ENCODE measurements at places on chromosomes 5 and 9.

DNA sequence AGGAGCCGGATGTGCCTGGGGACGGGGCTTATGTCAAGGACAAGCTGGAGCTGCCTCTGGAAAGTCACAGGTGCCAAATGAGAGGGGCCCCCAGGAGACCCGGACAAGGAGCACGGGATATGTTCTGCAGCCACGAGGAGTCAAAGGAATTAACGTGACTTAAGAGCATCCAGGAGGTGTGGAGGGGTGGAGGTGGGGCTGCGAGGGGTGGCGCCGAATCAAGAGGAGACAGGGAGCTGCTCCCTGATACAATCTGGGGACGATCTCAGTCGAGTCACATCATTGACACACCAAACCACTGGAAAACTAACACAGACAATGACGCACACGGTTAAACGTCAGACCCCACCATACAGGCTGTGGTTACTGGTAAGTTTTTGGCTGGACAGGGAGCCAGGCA, 10.4 kb downstream of the CCDC127 start:
- DNase-seq: no peak

DNA sequence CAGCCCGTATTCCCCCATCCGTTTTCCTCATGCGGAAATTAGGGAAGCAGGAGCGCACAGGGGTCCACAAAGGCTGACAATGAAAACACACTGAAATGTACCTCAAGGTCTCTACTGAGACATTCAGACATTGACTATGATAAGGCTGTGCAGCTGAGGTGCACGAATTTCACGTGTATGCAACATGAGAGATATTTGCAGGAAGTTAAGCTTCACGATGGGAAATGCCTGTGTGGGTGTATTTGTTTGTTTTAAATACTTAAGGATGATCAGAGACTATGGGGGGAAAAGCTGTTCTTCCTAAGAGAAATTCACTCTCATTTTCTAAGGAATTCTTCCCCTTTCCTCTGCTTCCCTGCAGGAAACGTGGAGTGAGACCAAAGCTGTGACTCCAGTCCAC, 2.6 kb upstream of the SPATA31E1 start:
- no peak for DNase-seq

DNA sequence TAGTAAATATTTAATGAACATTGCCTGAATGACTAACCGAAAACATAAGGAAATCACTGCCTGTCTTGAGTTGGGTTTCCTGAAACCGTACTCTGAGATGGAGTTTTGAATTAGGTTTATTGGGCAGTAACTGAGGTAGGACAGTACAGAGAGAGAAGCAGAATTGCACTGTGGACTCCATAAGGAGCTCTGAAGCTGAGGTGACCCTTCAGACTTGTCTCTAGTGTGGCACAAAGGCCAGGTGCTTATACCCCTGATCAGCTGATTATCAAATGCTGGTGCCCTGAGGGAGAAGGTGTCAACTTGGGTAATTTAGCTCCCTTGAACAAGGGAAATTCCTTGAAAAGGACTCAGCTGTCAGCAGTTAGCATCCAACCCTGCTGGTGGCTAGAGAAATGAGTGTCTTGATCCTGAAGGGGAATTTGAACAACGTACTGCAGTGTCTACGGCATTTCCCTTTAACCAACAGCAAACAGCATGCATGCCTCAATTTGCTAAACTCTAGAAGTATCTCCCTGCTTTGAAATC, 135.0 kb upstream of the SMARCA2 start:
- no peak for DNase-seq

GRCh38 chr5:121366515-121366914, 485.2 kb upstream of the FTMT start:
- peak; percentile 76 for DNase-seq

- DNase-seq: peak; percentile 68
These were observed 208.4 kb upstream of the PPP1R2B start for GRCh38 chr5:156641686-156642085.

GRCh38 chr9:115158661-115159481, 40.9 kb upstream of the TNC start:
- peak; percentile 68 for DNase-seq

DNA sequence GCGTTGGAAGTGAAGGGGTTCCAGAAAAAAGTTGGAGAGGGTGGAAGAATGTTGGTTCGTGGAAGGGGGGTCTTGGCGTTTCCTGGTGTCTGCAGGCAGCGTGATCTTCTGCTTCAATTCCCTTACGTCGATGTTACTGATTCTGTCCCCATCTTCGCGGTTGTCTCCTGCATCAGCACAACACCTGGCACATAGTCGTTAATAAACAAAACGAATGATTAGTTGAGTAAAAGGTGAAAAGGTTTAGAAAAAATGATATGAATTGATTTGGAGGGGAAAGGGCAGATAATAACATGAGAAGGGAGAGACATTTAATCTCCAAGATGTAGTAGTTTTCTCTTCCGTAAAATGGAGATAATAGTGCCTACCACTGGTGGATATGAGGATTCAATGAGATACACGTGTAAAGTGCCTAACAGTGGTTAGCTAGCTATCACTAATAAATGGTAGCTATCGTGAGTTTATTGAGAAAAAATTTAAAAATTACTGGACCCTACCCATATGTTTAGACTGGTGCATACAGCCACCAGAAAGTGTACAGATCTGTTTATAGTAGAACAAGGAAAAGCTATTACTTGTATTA, 556 bp downstream of the MTREX start:
- DNase-seq: no peak

GRCh38 chr9:118395415-118395814, 691.2 kb downstream of the TLR4 start:
- no peak for DNase-seq

DNA sequence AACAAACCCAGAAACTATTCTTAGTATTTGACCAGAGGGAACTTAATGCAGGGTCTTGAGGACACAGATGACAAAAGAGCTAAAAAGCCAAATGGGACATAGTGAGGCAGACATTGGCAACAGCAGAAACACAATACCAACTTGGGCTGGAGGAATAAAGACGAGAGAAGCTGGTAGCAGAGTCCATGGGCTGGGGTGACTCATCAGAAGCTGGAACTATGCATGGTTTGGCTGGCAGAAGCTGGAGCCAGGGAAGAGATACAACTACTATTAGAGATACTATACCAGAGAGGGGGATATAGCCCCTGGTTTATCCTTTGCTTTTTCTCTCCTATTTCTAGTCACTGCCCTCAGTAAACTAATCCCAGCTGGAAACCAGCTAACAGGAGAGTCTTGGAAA, 29.2 kb upstream of the DPYSL3 start:
- peak; percentile 40 for DNase-seq

GRCh38 chr9:121681404-121681803, 30.0 kb downstream of the DAB2IP start:
- DNase-seq: no peak

GRCh38 chr5:169567079-169567478, 16.5 kb upstream of the SPDL1 start:
- peak; percentile 47 for DNase-seq

GRCh38 chr9:92770360-92770995, 5.8 kb upstream of the BICD2 start:
- no peak for DNase-seq

GRCh38 chr9:93132287-93132927, 1.6 kb downstream of the NINJ1 start:
- no peak for DNase-seq

DNA sequence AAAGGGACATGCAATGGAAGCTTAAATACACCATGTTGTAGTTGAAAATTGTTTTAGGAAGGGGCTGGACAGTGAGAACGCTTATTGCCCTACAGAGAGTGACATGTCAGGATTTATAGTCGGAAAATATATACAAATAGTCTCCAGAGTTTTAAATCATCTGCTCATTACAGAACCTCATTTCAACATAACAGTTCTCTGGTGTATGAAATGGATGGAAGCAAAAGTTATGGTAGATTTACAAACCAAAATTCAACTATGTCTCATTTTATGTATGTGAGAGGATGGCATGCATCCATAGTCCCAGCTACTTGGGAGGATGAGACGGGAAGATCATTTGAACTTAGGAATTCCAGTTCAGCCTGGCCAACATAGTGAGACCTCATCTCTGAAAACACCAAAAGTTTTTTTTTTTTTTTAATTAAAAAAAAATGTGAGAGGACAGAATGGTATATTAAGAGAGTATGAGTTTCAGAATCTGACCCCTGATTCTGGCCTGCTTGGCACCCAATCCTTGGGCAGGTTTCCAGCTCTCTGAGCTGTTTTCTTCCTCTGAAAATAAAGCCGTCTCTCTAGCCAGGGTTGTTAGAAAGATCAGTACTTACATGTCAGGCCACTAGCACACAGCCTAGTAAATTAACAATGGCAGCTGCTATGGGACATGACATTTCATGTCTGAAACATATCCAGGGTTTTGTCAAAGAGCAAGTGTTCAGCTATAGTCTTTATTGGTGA, 40.1 kb downstream of the IQGAP2 start:
- DNase-seq: no peak

DNA sequence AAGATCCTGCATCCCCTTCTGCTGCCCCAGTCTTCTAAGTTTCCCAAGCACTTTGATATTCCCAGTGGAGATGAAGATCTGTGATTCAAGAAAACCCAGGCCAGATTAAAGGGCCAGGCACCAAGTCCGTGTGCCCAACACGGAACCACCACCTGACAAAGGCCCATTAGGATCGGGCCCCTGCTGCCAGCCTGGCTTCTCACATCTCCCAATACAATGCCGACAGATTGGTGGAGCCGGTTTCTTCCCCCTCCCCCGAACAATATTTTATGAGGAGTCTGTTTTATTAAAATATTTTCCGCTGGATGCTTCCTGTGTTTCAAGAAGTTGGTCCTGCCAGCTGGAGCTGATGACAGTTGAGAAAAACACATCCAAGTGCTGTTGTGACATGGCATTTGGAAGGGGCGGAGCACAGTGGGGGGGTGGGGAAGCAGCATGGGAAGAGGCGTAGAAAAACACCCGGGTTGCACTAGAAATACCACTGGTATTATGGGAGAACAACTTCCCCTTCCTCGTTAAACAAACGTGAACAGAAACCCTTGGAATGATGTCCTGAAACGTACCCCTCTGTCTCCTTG, 45.0 kb downstream of the CRB2 start:
- peak; percentile 51 for DNase-seq
